ENCODE measurements at places on chromosomes 1 and 21. TPM values are rescaled to one million over a fixed set of nuclear protein-coding genes. Genes with fewer than 3 reads are reported as not detected.

Gene TNFRSF18
- polyA plus RNA-seq = 0.63 TPM

Gene ST6GALNAC3
- not detected for polyA plus RNA-seq

GRCh38 chr1:118113261-118113660, 71.8 kb downstream of the SPAG17 start:
- peak; percentile 21 for DNase-seq
- no peak overlapping the region for H3K27ac ChIP-seq
- H3K4me1 ChIP-seq = peaks cover 6% of the 10 kb centered on the region
- H3K4me3 ChIP-seq = no peak overlapping the region

Gene VHLL
- 0.22 TPM for polyA plus RNA-seq

Gene SPATA45
- polyA plus RNA-seq = not detected

GRCh38 chr1:204663644-204664383, 21.7 kb downstream of the LRRN2 start:
- H3K27ac ChIP-seq = no peak overlapping the region
- H3K4me1 ChIP-seq = no peaks in the 10 kb centered on the region
- H3K27me3 ChIP-seq = peaks cover 12% of the 10 kb centered on the region
- DNase-seq = no peak
- no peak overlapping the region for H3K4me3 ChIP-seq

GRCh38 chr1:151815716-151816327, 10.6 kb upstream of the LINGO4 start:
- H3K4me3 ChIP-seq = no peak overlapping the region
- peaks cover 17% of the 10 kb centered on the region for H3K4me1 ChIP-seq
- no peak overlapping the region for H3K27ac ChIP-seq
- peaks cover 4% of the 10 kb centered on the region for H3K27me3 ChIP-seq
- no peaks in the 10 kb centered on the region for H3K36me3 ChIP-seq
